Foreskin fibroblast (primary cell): ENCODE measurements at places on chromosomes 12 and 14.

GRCh38 chr12:66899588-66899987 is 220.7 kb upstream of the GRIP1 start:
- no peak for DNase-seq

DNA sequence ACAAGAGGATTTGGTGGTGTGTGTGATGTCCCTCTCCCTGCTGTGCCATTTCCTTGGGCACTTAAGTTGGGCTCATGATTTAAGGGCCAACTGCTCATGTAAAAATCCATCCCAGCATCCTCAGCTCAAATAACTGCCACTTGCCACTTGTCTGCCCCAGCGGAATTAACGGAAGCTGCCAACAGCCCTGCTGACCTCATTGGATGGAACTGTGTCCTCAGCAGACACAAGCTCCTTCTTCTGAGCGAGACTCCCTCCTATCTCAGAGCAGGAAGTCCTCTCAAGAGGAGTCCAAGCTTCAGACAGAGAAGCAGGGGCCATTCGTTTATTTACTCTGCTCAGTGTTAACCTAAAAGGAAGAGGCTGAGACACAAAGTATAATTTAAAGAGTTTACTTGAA is 29.6 kb upstream of the PRMT8 start:
- no peak for DNase-seq

DNA sequence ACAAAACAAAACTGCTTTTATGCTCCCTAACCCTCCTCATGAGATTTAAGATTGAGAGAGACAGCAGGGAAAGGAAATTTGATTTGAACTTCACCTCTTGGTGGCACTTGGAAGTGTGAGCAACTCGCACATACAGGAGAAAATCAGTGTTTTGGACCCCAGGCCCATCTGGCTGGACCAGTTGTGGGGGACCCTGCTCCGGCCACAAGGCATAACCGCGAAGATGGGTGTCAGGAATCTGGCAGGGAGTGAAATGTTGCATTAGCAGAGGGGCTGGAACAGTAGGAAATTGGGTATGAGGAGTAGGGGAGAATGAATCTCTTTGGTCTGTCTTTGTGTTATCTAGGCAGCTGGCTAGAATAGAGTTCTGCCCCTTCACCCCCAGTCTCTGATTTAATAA is 1.2 kb downstream of the CIROP start:
- no peak for DNase-seq

- DNase-seq, result peak; percentile 24
These were observed 20.3 kb downstream of the MTA1 start for GRCh38 chr14:105439710-105440553.

- DNase-seq, result no peak
These were observed 1.5 kb downstream of the SLIRP start for GRCh38 chr14:77709412-77709811.
